ENCODE measurements at places on chromosomes 13 and 19.

GRCh38 chr19:35740108-35740422, 2.2 kb downstream of the IGFLR1 start:
- peak; percentile 27 for ATAC-seq

DNA sequence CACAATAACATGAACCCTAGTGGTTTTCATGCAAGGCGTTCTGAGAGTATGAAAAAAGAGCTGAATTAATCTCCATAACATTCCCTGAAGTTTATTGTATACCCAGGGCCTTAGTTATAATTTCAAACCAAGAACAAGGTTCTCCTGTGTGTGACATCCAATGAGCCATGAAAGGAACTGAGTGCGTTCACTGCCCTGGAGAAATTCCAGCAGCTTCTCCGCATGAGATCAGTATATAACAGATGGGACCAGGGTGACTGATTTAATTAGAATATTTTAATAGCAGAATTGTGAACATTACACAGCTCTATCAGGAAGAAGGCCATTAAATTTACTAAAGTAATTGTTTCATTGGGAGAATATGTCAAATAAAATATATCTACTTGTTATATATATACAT, 1190.5 kb upstream of the SLC10A2 start:
- no peak for ATAC-seq

DNA sequence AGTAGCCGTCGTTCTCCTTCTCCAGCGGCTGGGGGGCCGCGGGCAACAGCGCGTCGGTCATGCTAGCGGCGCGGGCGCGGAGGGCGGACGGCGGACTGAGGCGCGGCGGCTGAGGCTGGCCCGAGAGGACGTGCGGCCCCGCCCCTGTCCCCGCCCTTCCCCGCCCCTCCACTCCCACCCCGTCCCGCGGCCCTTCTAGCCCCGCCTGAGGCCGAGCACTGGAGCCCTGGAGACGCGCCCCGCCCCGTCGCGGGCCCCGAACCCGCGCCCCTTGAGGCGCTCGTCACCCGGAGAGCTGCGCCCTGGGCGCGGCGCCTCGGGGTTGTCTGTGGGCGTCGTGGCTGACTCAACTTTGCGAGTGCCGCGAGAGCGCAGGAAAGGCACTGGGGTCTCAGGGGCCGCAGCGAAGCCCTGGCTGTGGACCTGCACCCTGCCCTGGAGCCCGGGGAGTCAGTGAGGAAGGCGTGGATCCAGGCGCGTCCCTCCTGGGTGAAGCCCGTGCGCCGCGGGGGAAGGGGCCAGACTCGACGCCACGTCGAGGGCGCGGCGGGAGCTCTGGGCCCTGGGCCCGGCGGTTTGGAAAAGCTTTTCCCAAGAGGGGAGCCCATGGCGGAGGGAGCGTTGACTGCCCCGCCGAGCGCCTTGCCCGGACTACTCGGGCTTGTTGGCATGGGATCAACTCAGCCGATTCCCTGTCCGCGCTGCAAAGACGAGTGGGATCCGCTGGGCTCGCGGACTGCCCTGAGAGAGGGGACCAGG, at the start of gene RHPN2:
Gene RHPN2 (minus strand): TSS at position 97 of the 759 bp plus-strand sequence. CDS start 36 bp downstream, at position 61.
- peak; percentile 95 for ATAC-seq

DNA sequence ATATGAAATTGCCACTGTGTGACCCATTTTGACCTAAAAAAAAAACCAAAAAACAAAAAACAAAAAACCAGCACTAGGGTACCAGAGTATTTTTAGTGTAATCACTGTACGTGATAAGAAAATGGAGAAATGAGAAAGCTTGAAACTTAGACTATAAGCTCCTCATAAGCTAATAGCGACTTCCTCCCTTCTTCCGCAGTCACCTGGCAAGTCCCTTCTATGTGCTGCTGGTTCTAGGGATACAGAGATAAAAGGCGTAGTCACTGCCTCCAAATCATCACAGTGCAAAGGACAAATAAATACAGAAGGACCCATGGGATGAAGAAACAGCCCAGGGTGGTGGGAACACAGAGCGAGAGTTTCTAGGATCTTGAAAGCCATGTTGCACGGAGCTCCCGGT, 190.3 kb downstream of the TM9SF2 start:
- ATAC-seq, result no peak

- ATAC-seq, result no peak
Observed at GRCh38 chr13:95254339-95254738, 46.9 kb downstream of the ABCC4 start.

DNA sequence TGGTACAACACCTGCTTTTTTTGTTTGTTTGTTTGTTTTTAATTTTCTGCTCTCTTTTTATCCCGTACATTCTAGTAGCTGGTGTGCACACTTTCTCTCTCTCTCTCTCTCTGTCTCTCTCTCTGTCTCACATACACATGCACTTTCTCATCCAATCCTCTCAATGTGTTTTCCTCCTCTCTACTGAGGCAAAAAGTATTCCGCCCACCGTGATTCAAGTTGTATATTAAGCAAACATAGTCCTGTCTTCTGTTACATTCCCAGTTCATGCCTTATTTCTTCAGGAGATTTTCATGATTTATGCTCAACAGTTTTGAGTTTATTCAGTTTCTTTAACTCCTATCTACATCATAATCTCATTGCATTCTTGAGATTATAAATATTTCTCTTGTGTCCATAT, 38.2 kb upstream of the SCEL start:
- ATAC-seq, result no peak

DNA sequence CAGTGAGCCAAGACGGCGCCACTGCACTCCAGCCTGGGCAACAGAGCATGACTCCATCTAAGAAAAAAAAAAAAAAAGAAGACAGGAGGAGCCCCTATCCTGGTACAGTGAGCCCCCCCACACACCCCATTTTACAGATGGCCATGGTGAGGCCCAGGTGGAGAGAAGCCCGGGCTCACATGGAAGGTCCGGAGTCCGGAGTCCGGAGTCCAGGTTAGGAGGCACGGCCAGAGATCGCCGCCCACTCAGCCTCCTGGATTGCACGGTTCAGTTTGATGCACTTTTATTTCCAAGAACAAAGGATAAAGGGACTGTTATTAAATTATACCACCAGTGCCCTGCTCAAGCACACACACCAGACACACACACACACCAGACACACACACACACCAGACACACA, 11.3 kb upstream of the BTBD2 start:
- no peak for ATAC-seq

DNA sequence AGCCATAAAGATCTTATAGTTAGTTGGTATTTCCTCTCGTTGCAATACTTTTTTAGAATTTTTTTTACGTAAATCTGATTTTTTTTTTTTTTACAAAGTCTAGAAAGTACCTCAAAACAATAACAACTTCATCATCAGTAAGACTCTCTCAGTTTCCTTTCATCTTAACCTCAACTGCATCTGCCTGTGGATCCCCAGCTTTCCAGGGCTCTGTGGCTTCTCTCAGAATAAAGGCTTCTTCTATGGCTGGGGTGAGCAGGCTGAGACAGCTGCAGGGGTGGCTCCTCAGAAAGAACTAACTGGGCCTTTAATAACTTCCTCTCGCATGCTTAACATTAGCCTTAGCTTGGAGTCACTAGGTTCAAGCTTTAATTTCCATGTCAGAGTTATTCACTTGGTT, 4.2 kb downstream of the ZNF506 start:
- no peak for ATAC-seq

DNA sequence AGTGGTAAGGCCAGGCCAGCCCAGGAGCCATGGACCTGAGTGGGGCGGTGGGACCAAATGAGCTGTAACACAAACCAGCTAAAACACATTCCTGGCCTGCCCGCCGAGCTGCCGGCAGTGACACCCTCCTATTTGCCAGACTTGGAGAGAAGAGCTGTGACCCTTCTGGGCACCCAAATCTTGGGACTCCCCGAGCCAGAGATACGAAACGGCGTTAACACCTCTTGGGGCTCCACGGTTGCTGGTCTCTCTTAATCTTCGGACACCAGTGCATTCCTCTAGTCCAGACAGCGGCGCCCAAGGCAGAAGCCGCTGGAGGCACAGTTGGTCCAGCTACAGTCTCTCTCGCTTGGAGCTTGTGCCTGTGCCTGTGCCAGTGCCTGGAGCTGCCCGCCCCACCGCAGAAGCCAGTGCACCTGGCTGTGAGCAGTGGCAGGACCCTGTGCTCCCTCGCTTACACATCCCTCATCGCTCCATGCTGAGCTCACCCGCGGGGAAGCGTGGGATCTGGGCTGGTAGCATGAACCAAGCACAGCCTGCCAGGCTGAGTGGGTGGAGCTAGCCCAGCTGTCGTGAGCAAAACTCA, 147.2 kb upstream of the KLHL1 start:
- no peak for ATAC-seq

GRCh38 chr13:32476021-32476731, 48.2 kb upstream of the N4BP2L1 start:
- ATAC-seq, result no peak

DNA sequence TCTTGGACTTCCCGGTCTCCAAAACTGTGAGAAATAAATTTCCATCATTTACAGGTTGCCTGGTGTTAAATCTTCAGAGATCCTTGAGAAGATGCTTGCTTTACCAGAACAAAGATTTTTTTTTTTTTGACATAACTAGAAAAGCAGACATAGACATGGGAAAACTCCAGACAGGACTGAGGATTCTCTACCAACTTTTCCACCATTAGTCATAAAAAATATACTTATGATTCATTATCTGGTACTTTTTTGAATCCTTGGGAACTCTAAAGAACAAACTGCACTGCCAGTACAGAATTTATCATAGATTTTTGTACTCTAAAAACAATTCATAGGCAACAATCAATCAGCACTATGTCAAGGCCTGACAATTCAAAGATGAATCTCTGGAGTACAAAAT, 487.6 kb downstream of the EFNB2 start:
- ATAC-seq, result no peak

- no peak for ATAC-seq
Observed at GRCh38 chr19:1475751-1476437, 3.1 kb downstream of the C19orf25 start.

DNA sequence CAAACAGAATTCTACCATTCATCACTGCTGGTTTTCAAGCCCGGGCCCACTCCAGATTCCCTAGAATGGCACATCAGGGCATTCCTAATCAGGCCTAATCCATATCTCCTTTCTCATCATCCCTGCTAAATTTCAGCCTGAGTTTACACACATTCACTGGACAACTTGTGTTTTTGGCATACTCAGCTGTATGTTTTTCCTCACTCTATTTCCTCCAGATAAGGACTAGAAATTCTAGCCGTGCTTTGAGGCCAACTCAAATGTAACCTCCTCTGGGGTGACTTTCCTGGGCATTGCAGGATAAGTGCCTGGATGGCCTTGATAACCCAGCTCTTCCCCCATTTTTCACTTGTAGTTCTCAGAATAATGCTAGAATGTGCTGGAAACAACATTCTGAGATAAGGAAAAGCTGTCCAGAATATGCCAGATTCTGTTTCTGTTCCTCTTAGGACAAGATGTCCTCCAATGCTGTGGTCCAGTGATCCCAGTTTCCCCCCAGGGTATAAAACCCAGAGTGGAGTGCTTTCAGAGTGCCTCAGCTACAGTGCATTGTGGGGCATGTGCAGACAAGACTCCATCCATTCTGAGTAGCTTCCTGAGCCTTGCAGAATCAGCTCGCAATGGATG, 66.9 kb upstream of the CLDN10 start:
- peak; percentile 30 for ATAC-seq

- ATAC-seq, result no peak
Observed at GRCh38 chr13:24557081-24557480, 44.5 kb upstream of the PARP4 start.

DNA sequence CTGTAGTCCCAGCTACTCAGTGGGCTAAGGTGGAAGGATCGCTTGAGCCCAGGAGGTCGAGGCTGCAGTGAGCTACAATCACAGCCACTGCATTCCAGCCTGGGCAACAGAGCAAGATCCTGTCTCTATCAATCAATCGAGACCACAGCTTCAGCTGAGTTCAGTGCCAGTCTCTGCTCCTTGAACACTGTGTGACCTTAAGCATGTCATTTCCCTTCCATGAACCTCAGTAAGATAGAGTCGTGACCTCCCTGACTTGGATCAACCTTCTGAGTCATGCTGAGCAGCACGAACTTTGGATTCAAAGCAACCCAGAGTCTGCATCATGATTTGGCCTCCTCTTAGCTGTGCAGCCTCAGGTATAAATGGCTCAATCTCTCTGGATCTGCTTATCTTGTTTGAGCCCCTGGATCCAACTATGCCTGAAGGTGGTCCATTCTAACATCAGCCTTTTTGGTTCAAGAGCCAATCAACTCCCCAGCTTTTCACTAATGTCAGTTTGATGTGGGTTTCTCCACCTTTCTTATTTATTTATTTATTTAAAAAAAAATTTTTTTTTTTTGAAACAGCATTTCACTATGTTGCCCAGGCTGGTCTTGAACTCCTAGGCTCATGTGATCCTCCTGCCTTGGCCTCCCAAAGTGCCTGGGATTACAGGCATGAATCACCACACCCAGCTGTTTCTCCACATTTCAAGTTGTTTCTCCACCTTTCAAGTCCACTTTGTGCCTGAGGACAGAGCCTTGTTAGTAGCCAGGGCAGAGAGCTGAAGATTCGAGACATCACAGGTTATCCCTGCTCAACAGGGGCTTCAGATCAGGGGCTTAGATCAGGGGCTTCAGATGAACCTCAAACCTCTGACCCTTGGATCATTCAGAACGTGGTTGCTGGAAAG, 26.4 kb downstream of the PTPRS start:
- ATAC-seq, result no peak

DNA sequence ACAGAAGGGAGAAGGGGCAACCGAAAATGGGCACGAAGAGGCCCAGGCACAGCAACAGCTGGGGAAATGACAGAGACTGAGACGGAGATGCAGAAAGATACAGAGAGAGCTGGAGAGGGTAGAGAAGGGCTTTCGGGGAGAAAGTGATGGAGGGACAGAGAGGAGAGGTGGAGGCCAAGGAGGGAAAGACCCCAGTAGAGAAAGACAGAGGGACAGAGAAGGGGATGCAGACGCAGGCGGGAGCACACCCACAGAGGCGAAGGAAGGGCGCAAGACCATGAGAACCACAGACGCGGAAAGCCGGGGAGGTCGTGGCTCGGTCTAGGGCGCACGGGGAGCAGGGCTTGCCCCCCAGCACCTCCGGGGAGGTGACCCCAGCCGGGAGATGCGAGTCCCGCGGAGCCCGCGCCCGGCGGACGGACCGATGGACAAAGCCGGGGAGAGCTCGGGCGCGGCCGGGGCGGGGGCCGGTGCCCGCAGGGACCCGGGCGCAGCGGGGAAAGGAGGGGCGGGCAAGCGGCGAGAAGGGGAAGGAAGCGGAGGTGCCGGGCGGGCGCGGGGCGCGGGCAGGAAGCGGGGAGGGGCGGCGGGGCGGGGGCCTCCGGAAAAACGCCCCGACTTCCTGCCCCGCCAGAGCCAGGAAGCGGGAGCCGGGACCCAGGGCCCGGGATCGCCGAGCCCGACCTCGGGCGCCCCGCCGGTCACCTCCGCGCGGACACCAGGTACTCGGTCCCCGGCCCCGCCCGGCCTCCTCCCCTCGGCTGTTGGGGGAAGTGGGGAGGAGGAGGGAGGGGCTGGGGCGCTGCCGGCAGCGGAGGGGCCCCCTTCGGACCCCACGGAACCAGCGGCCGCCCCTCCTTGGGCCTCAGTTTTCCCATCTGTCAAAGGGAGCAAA, at the start of gene ARHGEF1:
Gene ARHGEF1 (plus strand): TSS at position 617 of the 895 bp plus-strand sequence. CDS start 4,899 bp downstream, outside the sequence.
- peak; percentile 9 for ATAC-seq

- ATAC-seq, result no peak
Observed at GRCh38 chr19:39941151-39941550, 6.7 kb upstream of the FCGBP start.

DNA sequence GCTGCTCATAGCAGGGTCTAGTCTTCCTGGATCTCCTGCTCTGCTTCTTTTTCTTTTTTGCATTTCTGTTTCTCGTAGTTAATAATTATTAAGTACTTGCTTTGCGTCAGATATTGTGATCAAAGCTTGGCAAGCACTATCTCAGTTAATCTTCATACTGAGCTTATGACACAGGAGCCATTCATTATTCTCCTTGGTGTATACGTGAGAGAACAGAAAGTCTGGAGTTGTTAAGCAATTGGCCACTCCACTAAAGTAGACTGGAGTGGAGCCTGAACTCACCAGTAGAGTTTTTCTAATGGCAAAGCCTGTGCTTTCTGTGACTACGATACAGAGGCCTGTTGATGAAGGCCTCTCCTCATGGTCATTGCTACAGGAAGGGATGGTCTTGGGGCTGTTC, 285.9 kb downstream of the RFC3 start:
- no peak for ATAC-seq
